Chondrocyte (in vitro differentiated cells): ENCODE measurements at places on chromosomes 13 and 19. TPM values are rescaled to one million over a fixed set of nuclear protein-coding genes. Genes with fewer than 3 reads are reported as not detected.

DNA sequence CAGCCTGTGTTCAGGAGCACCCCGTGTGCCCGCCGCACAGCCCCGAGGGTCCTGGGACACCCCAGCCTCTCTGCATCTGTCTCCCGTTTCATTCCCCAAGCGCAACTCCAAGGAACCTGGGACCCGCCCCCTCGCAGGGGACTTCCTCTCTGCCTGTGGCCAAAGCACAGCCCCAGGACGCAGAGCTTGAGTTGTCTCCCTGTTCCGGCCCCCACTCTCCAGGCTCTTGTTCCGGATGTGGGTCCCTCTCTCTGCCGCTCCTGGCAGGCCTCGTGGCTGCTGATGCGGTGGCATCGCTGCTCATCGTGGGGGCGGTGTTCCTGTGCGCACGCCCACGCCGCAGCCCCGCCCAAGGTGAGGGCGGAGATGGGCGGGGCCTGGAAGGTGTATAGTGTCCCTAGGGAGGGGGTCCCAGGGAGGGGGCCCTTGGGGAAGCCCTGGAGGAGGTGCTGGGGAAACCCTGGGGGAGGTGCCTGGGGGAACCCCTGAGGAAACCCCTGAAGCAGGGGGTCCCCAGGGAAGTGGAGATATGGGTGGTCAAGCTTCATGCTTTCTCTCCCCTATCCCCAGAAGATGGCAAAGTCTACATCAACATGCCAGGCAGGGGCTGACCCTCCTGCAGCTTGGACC is 1.3 kb downstream of the HCST start:
- no peak for DNase-seq

Gene ZNF571
- total RNA-seq: 4.9 to 5.7 TPM (median 5.2 TPM) in 3 replicates

DNA sequence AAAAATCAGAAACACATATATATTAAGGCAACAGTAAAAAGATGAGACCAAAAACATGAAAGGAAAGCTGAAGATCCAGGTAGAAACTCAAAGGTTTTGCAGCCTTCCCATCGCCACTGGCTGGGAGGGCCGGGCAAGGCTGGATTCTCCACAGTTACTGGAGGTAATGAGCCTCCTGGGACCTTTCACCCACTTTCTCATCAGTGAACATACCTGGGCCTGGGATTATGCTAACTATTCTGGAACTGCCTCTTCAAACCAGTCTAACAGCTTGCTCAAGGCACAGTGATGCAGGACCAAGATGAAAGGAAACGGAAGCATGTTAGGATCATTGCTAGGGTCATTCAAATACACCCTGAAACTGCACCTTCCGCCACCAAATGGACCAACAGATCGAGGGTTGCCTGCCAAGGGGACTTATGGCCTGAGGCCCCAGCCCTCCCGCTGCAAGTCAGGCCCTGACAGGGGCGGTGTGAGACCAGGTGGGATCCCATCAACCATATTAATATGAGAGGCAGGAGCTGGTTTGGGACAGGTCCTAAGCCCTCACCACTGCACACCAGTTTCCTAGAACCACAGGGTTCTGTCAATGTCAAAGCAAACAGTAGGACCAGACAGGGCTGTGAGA is 28.4 kb upstream of the ATP12A start:
- no peak for DNase-seq

- DNase-seq: no peak
Observed at GRCh38 chr19:639253-640160, at the start of gene FGF22. FGF22 (plus strand) TSS chr19:639879; CDS start chr19:639926, 47 bp downstream.

DNA sequence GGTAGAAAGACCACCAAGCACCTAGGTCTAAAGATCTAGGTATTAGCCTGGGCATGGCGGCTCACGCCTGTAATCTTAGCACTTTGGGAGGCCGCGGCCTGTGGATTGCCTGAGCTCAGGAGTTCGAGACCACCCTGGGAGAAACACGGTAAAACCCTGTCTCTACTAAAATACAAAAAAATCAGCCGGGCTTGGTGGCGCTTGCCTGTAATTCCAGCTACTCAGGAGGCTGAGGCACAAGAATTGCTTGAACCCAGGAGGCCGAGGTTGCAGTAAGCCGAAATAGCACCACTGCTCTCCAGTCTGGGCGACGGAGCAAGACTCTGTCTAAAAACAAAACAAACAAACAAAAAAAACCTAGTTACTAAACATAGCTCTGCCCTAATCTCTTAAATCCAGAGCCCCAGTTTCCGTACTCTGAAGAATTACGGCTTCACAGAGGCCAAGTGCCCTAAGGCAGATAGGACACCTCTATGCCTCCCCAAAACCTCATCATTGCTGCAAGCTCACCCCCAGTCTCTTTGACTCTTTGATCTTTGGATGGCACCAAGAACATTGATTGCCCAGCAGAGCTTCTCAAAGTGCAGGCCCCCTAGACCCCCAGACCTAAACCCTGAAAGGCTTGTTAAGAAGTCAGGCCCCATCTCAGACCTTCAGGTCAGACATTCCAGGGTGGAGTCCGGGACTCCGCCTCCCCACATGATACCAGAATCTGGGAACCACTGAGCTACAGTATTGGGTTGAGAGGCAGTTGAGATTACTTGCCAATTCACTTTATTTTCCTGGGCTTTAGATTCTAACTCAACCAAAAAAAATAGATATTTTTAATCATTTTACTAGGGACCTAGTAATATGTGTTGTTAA is 2.8 kb downstream of the COL4A2 start:
- DNase-seq: no peak

GRCh38 chr13:53953183-53953582 is 924.6 kb downstream of the OLFM4 start:
- no peak for DNase-seq

- DNase-seq: no peak
Observed at GRCh38 chr13:33153421-33154404, 131.8 kb downstream of the STARD13 start.

- DNase-seq: no peak
Observed at GRCh38 chr19:36079389-36079945, 24.8 kb downstream of the WDR62 start.

- no peak for DNase-seq
Observed at GRCh38 chr13:88674841-88675240, 1003.7 kb downstream of the SLITRK5 start.

GRCh38 chr13:79434556-79434955 is 28.5 kb upstream of the RBM26 start:
- no peak for DNase-seq

GRCh38 chr13:32838945-32839344 is 177.3 kb upstream of the KL start:
- DNase-seq: no peak

Gene CALR3
- not detected in 3 replicates for total RNA-seq

DNA sequence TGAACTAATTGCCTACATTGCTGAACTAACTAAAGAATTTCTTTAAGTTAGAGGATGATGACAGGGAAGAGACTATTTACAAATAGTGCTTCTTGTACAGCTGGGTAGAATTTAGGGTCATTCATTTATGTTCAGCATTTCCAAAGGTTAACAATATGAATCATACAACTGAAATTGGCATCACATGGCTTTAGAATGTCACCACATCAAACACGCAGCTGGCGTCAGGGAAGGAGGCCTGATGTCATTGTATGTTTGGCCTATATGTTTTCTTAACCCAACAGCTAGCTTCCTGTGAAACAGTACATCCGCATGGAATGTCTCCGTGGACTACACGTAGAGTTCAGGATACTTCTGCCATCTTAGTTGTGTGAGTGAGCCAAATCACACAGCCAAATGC is 99.0 kb upstream of the TNFSF11 start:
- DNase-seq: no peak

Gene PGLYRP2
- total RNA-seq: not detected in 3 replicates

Gene RNF113B
- total RNA-seq: not detected in 3 replicates

- no peak for DNase-seq
Observed at GRCh38 chr13:43546816-43547215, 240.0 kb downstream of the ENOX1 start.

DNA sequence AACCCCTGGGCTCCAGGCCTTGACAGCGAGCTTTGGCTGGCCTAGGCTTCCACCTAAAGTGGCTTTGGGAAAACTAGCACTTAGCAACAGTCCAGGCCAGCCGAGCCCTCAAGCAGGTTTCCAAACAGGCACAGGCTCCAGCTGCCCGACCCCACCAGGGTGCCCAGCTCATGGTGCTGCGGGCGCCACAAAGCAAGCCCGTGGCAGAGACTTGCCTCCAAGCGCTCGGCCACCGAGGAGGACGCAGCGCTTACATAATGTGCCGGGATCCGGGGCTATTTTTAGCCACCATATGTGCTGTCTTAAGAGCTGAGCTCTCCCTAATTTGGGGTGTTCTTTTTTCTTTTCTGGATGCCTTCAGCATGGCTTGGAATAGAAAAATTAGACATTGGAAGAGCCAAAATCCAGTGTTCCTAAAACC is 56.1 kb upstream of the F7 start:
- peak; percentile 68 for DNase-seq

- no peak for DNase-seq
Observed at GRCh38 chr13:111270765-111271698, 49.4 kb upstream of the TEX29 start.

DNA sequence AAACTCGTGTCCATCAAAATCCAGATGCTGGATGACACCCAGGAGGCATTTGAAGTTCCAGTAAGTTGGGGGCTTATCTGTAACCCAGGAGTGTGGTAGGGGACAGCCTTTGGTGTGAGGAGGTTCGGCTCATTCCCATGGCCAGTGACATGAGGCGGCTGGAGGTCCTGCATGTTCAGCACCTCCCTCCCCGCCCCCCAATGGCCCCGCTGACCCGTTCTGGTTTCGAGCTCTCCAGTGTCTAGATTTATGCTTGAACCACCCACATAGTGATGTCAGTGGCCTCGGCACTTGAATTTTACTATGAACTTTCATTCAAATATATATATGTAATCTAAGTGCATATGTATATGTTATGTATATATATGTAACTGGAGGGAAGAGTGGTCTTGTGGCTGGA is 36.3 kb upstream of the RNF113B start:
- DNase-seq: no peak

DNA sequence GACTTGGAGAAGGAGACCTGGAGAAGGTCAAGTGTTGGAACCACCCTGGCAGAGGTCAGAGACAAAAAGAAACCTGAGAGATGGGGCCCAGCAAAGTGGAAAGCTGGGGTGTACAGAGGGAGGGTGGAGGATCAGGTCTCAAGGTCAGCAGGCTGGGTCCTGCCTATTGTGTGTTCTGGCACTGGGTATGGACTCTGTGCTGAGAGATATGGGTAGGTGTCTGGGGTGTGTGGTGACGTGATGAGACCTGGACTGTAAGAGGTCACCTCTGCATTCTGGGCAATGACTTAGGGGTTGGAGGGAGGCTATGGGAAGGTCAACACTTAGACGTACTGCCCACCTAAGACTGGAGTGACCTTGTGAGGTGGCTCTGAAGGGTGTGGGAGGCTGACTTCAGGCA is 88.1 kb downstream of the SCGB2B2 start:
- DNase-seq: no peak

Gene ELSPBP1
- not detected in 3 replicates for total RNA-seq

Gene AMER2
- not detected in 3 replicates for total RNA-seq

DNA sequence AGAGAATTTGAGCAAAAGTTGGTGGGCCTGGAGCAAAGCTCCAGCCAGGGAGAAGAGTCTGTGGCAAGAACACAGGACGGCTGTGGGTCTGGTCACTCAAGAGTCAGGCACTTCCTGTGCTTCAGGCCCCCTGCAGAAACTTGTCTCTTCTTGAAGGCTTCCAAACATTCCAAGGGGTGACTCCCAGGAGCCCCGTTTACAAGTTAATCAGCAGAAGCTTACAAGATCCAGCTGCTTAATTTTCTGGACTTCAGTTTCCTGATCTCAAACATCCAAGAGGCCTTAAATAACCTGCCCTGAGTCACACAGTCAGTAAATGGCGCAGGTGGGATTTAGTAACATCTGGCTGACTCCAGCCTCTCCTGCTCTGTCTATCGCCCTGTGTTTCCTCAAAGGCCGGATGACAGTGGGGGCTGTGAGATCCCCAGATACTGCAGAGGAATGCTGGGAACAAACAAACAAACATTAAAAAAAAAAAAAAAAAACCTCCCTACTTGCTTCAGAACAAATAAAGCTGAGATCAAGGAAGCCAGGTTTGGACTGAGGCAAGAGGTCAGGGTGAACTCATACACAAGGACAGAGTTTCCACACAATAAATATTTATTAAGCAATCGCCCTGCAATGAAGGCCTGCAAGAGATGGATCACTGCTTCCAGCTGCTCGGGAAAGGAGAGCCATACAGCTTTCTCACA is 175.4 kb upstream of the RFC3 start:
- DNase-seq: no peak

Gene ZNF230
- 2.2 to 3.9 TPM (median 3.3 TPM) in 3 replicates for total RNA-seq

DNA sequence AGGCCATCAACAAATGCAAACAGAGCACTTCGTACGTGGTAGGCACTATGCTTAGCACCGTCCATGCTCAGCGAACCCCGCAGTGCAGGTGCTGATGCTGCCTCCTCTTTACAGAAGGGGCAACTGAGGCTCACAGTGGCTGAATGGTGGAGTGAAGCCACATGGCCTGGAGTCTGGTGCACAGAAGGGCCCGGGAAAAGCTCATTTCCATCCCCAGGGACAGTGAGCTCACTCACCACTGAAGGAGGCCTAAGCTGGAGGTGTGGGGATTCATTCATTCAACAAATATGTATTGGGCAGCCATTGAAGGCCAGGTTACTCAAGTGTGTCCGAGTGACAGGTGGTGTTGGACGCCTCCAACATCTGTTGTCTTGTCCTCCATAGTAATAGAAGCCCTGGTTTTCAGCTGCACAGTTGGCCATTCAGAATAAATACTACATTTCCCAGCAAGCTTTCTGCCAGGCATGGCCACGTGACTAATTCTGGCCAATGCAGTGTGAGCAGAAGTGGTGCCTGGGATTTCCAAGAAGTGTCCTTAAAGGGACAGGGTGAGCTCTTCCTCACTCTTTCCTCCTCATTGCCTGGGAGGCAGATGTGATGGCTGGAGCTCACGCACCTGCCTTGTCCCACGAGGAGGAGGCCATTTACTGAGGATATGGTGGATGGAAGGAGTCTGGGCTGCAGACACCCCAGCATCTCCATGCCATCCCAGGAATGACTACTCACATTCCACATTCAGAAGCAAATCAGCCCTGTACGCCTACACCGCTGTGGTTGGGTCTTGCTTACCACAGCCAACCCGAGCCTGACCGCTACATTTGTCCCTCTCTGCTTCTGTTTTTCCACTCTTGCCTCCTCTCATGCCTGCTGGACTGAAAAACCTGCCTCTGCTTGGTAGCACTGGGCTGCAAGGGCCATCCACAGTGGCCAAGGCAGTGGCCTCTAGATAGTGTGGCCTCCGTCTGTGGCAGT is 2.3 kb upstream of the ZNRF4 start:
- DNase-seq: no peak

Gene ZNF724
- total RNA-seq: 2.3 to 6.7 TPM (median 3.0 TPM) in 3 replicates

Gene PDX1
- total RNA-seq: not detected in 3 replicates

DNA sequence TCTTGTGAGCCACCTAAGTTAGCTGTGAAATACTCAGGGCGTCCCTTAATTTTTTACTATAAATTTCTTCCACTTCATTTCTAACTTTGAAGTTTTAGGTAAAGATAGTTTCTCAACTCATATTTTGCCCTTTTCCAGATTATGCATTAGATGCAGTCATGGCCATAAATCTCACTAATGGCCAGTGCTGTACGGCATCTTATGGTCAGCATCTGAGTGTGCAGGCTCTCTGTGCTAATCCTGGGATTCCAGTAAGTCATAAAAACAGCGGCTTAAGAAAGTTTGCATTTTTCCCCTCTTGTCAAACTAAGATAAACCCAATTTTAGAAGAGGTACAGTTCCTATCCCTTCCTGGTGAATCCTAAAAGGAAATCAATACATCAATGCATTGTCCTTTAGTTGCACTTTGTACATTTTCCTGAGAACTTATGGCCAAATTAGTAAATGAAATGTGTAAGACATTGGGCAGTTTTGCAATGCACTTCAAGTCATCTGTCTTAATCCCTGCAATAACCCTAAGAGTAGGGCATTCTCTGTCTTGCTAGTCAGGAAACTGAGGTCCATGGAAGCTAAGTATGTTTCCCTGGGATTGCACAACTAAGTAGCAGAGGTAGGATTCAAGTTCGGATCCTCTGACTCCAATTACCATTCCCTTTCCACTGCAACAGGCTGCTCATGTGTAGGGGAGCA is 146.2 kb downstream of the DCT start:
- DNase-seq: no peak

Gene IL4I1
- 0.17 TPM in 1 of 3 replicates, not detected in the others for total RNA-seq

Gene CD79A
- 0.36 TPM in 1 of 3 replicates, not detected in the others for total RNA-seq
